Kidney (tissue), 22 donors: ENCODE measurements at places on chromosomes 7 and 10. TPM values are rescaled to one million over a fixed set of nuclear protein-coding genes. Genes with fewer than 3 reads are reported as not detected.

DNA sequence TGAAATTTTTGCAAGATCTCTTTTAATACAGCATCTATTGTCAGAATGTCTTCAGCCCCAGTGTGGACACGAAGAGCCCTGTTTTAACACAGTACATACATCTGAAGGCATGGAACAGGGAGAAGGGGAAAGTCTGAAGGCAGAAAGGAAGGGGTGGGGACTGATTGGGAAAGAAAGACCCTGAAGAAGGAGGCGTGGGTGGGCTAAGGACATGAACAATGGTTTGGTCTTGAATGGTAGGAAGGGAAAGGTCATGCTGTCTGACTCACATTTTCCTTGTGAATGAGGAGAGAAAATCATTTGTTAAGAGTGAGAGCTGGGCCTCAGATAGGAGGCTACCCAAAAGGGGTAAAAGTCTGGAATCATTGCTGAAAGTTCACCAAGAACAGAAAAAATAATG lies 297.1 kb downstream of the GALNT17 start:
- no peak for DNase-seq
- no peak overlapping the region for H3K4me3 ChIP-seq
- H3K4me1 ChIP-seq = no peaks in the 10 kb centered on the region
- H3K27ac ChIP-seq = no peak overlapping the region
- no peaks in the 10 kb centered on the region for H3K27me3 ChIP-seq
- no peaks in the 10 kb centered on the region for H3K36me3 ChIP-seq

The GRID2IP gene
- 0.76 TPM for total RNA-seq

DNA sequence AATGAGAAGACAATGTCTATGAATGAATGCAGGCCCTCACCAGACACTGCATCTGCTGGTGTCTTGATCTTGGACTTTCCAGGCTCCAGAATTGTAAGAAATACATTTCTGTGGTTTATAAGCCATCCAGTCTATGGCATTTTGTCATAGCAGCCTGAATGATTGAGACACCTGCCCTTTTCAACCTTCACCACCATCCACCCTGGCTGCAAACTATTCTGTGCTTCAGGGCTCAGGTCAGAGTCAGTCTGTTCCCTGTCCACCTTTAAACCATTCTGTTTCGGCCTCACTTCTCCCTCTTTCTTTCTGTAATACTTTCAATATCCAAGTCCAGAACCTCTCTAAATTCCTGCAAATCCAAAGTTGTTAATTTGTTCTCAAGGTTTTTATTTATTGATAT lies 15.9 kb upstream of the CDK13 start:
- H3K36me3 ChIP-seq = no peaks in the 10 kb centered on the region
- no peak overlapping the region for H3K4me3 ChIP-seq
- H3K4me1 ChIP-seq = no peaks in the 10 kb centered on the region
- no peak overlapping the region for H3K27ac ChIP-seq
- no peaks in the 10 kb centered on the region for H3K27me3 ChIP-seq

GRCh38 chr7:77975672-77976480 lies 177.3 kb downstream of the PHTF2 start:
- H3K36me3 ChIP-seq = no peaks in the 10 kb centered on the region
- H3K27me3 ChIP-seq = no peaks in the 10 kb centered on the region
- no peak overlapping the region for H3K27ac ChIP-seq

- H3K4me3 ChIP-seq = no peak overlapping the region
- DNase-seq = no peak
- H3K4me1 ChIP-seq = no peaks in the 10 kb centered on the region
- H3K36me3 ChIP-seq = no peaks in the 10 kb centered on the region
- no peak overlapping the region for H3K27ac ChIP-seq
- H3K27me3 ChIP-seq = no peaks in the 10 kb centered on the region
These were observed 93.2 kb downstream of the SKIDA1 start for GRCh38 chr10:21432266-21432665.

GRCh38 chr10:9786576-9786975 lies 1231.1 kb upstream of the CELF2 start:
- H3K27ac ChIP-seq = no peak overlapping the region
- no peaks in the 10 kb centered on the region for H3K4me1 ChIP-seq
- no peak for DNase-seq
- no peaks in the 10 kb centered on the region for H3K36me3 ChIP-seq
- no peak overlapping the region for H3K4me3 ChIP-seq
- H3K27me3 ChIP-seq = no peaks in the 10 kb centered on the region

GRCh38 chr7:74092321-74092963 lies 8.8 kb downstream of the LIMK1 start:
- H3K36me3 ChIP-seq = no peaks in the 10 kb centered on the region
- peaks cover 21% of the 10 kb centered on the region for H3K4me1 ChIP-seq
- no peak overlapping the region for H3K4me3 ChIP-seq
- no peak overlapping the region for H3K27ac ChIP-seq

GRCh38 chr7:117113871-117114270 lies 160.6 kb downstream of the ST7 start:
- DNase-seq = no peak
- H3K27ac ChIP-seq = no peak overlapping the region
- H3K4me1 ChIP-seq = no peaks in the 10 kb centered on the region
- no peaks in the 10 kb centered on the region for H3K36me3 ChIP-seq
- H3K27me3 ChIP-seq = no peaks in the 10 kb centered on the region

DNA sequence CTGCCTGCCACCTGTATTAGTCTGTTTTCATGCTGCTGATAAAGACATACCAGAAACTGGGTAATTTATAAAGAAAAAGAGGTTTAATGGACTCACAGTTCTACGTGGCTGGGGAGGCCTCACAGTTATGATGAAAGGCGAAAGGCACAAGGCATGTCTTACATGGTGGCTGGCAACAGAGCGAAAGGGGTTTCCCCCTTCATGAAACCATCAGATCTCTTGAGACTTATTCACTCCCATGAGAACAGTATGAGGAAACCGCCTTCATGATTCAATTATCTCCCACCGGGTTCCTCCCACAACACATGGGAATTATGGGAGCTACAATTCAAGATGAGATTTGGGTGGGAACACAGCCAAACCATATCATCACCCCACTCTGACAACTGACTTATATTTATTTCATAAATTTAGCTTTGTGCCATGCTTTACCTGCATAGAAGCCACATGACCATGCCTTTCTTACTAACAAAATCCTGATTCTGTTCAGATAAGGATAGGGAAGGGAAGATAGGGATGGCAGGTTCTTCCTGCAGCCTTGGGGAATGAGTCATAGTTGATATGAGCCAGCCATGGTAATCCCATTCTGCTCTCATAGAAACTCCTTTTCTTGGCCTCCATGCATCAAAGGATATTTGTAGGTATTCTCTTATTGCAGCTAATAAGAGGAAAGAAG lies 191.3 kb upstream of the AGK start:
- no peak for DNase-seq
- H3K4me3 ChIP-seq = no peak overlapping the region
- no peak overlapping the region for H3K27ac ChIP-seq
- no peaks in the 10 kb centered on the region for H3K36me3 ChIP-seq
- H3K4me1 ChIP-seq = no peaks in the 10 kb centered on the region

The GHRHR gene
- not detected for total RNA-seq

- no peaks in the 10 kb centered on the region for H3K36me3 ChIP-seq
- no peak for DNase-seq
- no peaks in the 10 kb centered on the region for H3K4me1 ChIP-seq
- no peak overlapping the region for H3K4me3 ChIP-seq
- no peak overlapping the region for H3K27ac ChIP-seq
- H3K27me3 ChIP-seq = no peaks in the 10 kb centered on the region
These were observed 70.0 kb downstream of the ELAPOR2 start for GRCh38 chr7:86989407-86989806.

DNA sequence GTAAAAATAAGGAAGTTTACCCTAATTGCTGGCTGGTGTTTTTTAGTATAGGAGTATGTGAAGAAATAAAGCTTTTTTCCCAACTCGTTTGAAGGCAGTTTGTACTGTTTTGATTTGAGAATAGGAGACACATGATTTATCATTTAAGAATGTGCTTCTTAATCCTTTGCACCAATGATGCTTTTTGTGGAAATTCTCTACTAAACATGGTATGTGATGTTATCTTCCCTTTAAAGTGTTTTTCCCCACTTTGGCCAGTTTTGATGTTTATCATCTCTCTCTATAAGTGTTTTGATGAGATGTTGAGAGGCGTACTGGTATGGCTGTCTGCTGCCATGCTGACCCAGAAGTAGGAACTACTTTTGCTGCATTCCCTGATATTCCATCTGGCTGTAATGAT lies 85.1 kb downstream of the SUGCT start:
- H3K27ac ChIP-seq = no peak overlapping the region
- no peak overlapping the region for H3K4me3 ChIP-seq
- H3K27me3 ChIP-seq = no peaks in the 10 kb centered on the region
- H3K4me1 ChIP-seq = no peaks in the 10 kb centered on the region
- DNase-seq = no peak
